Stimulated activated CD8-positive, alpha-beta memory T cell treated with anti-CD3 and anti-CD28 coated beads, Interleukin-4, amount 100 ng/mL, for 4 hours (primary cell): ENCODE measurements at places on chromosomes 16 and 17.

GRCh38 chr16:85398688-85399582, 214.2 kb upstream of the GSE1 start:
- no peak for DNase-seq

DNA sequence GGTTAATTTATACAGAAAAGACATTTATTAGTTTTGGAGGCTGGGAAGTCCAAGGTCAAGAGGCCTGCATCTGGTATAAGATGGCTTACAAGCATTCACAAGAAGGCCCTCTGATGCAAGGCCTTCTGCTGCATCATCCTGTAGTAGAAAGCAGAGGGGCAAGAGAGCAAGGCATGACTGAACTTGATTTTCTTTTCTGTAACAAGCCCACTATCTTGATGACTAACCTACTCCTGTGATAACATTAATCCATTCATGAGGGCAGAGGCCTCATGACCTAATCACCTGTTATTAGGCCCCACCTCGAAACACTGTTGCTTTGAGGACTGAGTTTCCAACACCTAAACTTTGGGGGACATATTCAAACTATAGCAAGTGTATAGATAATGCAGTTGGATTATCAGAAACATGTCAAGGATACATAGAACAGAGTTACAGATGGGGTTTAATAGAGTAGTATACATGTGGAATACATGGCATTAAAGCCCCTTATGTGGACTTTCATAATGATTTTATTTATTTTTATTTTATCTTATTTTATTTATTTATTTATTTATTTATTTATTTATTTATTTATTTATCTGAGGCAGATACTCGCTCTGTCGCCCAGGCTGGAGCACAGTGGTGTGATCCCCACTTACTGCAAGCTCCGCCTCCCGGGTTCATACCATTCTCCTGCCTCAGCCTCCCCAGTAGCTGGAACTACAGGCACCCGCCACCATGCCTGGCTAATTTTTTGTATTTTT, 88.2 kb downstream of the CHD9 start:
- DNase-seq: no peak

- DNase-seq: no peak
These were observed 8.9 kb downstream of the GEMIN4 start for GRCh38 chr17:743139-743538.

GRCh38 chr17:28669918-28670317, 7.9 kb downstream of the SUPT6H start:
- no peak for DNase-seq

- DNase-seq: no peak
These were observed 21.3 kb downstream of the TMEM186 start for GRCh38 chr16:8776129-8776584.

DNA sequence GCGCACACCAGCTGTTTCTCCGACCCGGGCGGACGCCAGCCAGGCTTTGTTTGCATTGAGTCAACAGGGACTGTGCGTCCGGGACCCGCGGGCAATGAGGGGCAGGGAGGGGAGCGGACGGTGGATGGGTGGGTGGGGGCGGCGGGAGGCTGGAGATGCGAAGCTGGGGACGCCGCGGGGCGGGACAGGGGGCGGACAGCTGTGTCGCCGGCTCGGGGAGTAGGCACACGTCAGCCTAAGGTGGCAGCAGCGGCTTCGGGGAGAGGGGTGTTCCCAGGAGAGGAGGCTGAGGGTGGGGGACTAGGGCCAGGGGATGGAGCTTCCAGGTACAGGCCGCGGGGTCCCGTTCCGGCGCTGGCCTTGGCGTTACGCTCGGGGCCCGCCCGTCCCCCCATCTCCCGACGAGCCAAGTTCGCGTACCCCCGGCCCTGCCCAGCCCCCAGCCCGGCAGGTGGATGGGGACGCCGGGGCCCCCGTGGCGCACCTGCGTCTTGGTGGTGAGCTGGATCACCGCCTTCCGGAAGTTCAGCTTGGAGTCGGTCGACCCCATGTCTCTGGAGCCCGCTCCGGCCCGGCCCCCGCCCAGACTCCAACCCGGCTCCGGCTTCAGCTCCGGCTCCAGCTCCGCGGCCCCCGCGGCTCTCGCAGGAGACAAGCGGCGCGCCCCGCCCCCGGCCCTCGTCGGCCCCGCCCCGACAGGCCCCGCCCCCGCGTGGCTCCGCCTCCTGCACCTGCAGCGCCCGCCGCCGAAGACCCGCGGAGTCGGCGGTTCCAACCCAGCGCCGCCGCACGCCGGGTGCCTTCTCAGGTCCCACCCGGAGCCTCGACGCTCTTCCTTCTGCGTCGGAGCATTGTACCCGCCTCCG, at the start of gene HID1:
TSS of gene HID1 (minus strand) at position 653 of the 866 bp plus-strand sequence. CDS start at position 550, 103 bp downstream.
- peak; percentile 58 for DNase-seq

- no peak for DNase-seq
These were observed 902 bp upstream of the SPATA32 start for GRCh38 chr17:45262516-45263476.

DNA sequence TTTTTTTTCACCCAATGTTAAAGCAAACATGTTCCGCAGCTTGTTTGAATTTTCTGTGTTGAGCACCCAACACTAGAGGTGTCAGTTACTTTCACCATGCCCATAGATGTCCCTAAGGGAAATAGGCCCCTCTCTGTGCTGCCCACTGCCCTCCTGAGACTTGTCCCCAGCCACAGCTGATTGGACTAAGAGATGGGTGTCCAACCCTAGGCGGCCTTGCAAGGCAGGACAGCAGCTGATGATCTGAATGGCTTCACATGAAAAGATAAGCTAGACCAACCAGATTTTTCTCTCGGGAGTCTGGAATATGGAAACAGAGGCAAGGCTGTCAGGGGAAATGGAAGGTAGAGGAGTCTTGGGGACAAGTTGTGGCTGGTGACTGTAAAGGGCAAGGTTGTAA, 6.1 kb upstream of the CALB2 start:
- no peak for DNase-seq
